ENCODE measurements at places on chromosomes 11 and 22.

- no peak for DNase-seq
Observed at GRCh38 chr22:24230911-24231656, 13.8 kb downstream of the GGT5 start.

GRCh38 chr11:21622566-21622965 is 570.3 kb upstream of the ANO5 start:
- no peak for DNase-seq

DNA sequence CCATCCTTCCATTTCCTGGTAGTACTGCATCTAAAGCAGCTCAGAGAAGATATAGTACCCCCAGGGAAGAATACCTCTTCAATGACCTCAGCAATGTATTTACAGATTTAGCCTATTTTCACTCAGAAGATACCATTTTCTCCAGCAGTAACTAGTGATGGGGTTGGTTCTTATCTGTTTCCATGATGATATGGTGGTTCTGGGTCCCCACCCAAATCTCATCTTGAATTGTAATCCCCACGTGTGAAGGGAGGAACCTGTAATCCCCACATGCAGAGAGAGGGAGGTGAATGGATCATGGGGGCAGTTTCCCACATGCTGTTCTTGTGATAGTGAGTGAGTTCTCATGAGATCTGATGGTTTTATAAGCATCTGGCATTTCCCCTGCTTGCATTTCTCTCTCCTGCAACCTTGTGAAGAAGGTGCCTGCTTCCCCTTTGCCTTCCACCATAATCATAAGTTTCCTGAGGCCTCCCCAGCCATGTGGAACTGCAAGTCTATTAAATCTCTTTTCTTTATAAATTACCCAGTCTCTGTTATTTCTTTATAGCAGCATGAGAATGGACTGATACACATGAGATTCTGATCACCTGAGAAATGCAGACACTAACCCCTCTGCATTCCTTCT is 139.2 kb downstream of the CCDC81 start:
- no peak for DNase-seq

GRCh38 chr22:22942511-22943329 is 55.1 kb downstream of the IGLL5 start:
- DNase-seq: peak; percentile 85

- no peak for DNase-seq
Observed at GRCh38 chr11:116680349-116681125, 92.2 kb downstream of the BUD13 start.

GRCh38 chr11:10432493-10432892 is 22.6 kb upstream of the AMPD3 start:
- no peak for DNase-seq
